Omental fat pad (tissue), 4 donors: ENCODE measurements at places on chromosomes 1 and 21. TPM values are rescaled to one million over a fixed set of nuclear protein-coding genes. Genes with fewer than 3 reads are reported as not detected.

The PGM1 gene
- 252 TPM for total RNA-seq

The EXTL2 gene
- total RNA-seq = 10.6 TPM

The STYXL2 gene
- 0.47 TPM for total RNA-seq

The CFAP74 gene
- total RNA-seq = not detected

The SFN gene
- total RNA-seq = 1.9 TPM

The PLA2G2F gene
- total RNA-seq = not detected

The LCE1E gene
- not detected for total RNA-seq

The ADORA1 gene
- 4.3 TPM for total RNA-seq
